ENCODE measurements at places on chromosomes 7 and 10.

DNA sequence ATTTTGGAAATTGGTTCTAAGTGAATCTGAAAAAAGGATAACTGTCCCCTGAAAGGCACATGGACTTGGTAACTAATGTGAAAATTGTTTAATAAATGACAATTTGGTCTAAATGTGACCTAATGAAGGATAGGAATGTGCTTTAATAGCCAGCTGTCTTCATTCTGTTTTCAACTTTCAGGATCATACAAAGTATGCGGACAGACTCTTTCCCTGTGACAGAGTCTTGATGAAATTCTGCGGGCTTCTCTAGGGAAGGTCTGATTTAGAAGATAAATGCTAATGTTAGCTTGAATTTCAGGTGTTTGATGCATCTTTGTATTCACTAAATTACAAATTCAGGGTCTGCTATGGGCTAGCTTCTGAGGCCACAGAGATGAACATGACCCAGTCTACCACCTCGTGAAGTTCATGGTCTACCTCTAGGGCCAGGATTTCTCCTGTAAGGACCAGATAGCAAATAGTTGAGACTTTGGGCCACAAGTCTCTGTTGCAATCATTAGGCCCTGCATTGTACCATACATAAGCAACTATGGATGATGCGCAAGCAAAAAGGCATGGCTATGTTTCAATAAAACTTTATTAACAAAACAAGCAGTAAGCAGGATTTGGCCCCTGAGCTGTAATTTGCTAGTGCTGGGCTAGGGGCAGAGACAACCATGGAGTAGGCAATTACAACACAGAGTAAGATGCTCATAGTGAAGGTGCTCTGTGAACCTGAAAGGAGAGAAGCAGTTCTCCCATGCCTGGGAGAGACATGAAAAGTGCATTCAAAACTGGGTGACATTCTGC, 368.6 kb downstream of the INHBA start:
- DNase-seq, result no peak

- no peak for DNase-seq
Measured at GRCh38 chr7:5795752-5796475, 14.5 kb upstream of the RNF216 start.

- DNase-seq, result no peak
Measured at GRCh38 chr7:1536743-1537534, 6.4 kb downstream of the MAFK start.

- no peak for DNase-seq
Measured at GRCh38 chr7:11373546-11374142, 400.0 kb downstream of the PHF14 start.
